ENCODE measurements at places on chromosomes 6 and 20.

DNA sequence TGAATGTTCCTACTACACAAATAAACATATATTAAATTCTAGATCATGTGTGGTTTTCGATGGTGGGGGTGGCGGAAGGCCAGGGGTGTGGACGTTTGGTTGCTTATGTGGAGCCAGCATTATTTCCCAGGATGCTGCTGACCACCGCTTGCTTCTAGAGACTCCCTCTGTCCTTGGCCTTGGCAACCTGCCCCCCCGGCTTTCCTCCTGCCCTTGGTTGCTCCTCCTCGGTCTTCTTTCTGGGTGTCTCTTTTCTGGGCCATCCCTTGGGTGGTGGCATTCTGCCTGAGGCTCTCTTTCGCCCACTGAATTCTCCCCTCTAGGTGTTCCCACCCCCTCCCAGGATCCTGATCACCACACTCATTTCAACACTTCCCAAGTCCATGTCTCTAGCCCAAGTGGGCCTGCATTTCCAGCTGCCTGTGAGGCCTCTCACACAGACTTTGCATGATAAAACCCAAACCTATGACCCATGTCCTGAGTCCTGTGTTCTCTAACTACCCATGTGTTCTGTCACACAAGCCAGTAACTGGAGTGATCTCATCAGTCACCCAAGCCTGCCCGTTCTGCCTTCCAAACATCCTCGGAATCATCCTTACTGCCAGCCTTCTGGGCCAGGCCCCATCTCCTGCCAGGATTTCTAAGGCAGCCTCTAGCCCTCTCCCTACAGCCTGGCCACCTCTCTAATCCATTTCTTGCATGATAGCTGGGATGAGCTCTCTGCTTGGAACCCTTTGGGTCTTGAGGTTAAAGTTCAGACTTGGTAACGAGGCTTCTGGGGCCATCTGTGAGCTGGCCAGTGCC lies 71.2 kb downstream of the CDS2 start:
- no peak for DNase-seq

GRCh38 chr20:38723848-38724625 lies at the start of gene SLC32A1:
TSS of gene SLC32A1 (plus strand) at chr20:38724486. CDS start at chr20:38724725, 239 bp downstream.
- no peak for DNase-seq

DNA sequence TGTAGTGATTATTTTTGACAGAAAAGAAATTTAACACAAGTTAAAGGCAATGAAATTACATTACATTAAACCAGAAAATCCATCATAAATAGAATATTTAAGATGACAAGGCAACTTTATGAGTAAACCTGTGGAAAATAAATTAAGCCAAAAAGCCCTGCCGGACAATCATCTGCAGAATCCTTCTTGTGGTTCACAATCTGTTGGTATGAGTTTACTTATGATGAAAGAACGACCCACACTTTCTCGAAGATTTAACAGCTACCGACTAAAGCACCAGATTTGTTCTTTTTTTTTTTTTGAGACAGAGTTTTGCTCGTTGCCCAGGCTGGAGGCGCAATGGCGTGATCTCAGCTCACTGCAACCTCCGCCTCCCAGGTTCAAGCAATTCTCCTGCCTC lies 21.4 kb downstream of the HDAC2 start:
- no peak for DNase-seq

DNA sequence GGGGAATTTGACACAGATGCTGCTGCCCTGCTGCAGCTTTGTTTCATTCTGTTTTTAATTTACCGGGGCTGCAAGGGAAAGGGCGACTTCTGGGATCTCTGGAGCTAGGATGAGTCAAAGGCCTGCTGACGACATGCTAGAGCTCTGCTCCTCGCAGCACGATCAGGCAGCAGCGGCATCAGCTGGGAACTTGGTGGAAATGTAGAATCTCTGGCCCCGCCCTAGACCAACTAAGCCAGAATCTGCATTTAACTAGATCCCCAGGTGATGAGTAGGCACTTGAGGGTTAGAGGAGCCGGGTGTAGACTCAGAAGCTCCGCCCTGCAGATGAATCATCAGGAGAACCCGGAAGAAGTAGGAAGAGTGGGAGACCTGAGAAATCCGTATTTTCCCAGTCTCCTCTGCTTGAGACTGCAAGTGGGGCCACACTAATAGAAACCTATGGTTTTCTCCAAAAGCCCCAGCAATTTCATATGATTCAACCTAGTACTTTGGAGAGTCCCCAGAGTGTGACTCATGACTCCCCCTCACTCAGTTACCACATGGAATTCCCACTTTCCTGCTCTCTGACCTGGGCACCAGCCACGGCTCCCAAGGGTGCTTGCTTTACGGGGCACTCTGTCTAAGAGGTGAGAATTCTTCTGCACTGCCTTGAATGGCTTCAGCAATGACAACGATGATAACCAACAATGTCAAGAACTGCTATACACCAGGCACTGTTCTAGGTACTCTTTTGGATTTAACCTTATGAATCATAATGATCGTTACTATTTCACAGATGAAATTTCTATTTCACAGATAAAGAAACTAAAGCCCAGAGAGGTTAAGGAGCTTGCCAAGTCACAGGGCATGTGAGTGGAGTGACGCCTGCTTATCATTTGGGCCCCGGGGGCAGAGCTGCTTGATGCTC lies 18.1 kb downstream of the TUBB2B start:
- DNase-seq: peak; percentile 33

DNA sequence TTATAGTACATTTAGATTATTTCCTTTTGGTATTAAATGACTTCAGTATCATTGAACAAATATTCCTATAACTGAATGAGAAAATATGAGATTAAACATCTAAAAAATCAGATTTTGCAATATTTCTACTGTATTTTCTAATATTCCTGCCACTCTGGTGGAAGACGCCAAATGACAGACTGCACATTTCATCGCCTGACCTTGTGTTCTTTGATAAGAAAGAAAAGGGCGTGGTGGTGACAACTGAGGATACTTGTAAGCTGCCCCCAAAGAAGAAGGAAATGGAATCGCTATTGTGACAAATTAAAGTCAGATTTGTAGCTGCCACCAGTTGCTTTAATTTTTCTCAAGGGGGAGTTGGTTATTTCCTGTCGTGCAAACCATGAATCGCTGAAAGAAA lies 131.3 kb downstream of the MTFR2 start:
- no peak for DNase-seq
